Ascending aorta (tissue), 2 donors: ENCODE measurements at places on chromosomes 13 and 19.

- DNase-seq = no peak
Measured at GRCh38 chr19:45790942-45791341, 1.7 kb downstream of the DMWD start.

DNA sequence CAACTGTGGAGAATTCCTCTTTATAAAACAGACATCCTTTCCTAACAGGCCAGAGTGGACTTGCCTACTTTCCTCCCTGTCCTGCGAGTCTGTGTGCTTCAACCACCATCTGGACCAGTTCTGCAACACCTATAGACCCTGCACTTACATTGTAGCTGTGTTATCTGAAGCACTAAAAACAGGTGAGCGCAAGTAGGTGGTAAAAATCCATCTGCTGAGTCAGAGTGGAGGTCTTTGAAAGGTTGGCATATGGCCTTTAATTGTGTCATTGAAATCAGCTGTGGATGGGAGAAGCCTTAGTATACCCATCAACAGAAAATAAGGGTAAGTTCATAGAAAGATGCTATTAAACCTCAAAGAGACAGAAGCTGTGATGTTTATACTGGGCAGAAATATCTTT lies 7.6 kb upstream of the NALCN start:
- DNase-seq = no peak

DNA sequence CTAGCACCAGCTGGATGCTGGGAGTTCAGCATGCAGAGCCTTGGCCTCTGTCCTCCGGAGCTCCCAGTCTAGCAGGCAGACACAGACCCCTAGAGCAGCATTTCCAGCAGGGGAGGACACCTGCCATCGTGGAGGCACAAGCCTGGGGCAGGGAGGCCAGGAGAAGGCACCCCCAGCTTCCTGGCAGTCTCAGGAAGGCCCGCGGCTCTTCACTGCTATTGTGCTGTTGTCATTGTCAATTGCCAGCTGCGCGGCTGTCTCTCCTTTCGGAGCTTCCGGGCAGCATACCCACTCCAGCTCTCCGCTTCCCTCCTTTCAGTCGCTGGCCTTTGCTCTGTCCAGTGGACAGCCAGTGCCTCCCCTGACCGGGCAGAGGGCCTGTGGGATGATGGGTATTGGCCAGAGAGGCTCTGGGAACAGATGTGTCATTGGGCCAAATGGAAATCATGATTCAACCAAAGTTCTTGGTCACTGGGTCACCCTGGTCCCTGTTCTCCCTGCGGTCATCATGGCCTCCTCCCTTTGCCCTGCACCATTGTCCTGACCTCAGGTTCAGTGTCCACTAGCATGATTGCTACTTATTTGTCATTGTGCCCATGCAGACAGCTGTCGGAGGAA lies 93.0 kb downstream of the SLC7A1 start:
- no peak for DNase-seq

- DNase-seq = no peak
Measured at GRCh38 chr19:11306337-11306736, 10.4 kb downstream of the TSPAN16 start.

DNA sequence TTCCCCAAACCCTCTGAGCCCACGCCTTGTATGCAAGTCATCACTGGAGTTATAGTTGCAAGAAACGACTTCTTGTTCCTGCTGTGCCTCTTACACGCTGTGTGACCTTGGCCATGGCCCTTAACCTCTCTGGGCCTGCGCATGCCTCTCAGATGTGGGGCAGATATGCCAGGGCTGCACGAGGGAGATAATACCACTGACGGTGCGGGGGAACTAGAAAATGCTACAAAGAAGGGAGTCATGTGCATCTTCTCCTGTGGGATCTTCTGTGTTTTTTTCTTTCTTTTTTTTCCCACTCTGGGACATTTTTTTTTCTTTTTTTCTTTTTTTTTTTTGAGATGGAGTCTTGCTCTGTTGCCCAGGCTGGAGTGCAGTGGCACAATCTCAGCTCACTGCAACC lies 4.3 kb upstream of the SAMD1 start:
- DNase-seq = no peak

DNA sequence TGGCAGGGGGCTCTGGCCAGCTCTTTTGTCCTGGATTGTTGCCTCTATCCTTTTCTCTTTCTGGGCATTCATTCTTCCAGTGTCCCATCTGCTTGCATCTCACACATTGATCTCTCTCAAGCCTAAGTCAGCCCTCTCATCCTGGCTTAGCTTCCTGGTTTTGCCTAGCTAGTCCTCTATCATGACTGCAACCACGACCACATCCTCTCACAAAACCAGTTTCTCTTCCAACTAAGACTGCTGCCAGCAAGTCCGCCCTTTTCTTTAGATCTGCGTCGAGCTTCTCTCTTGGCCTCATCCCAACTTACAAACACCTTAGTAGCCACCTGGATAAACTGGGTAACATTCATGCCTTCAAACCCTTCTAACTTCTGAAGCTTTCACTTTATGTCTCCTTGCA lies 212.2 kb upstream of the HTR2A start:
- DNase-seq = no peak

- no peak for DNase-seq
Measured at GRCh38 chr13:64130600-64130999, 2715.0 kb upstream of the PCDH20 start.

DNA sequence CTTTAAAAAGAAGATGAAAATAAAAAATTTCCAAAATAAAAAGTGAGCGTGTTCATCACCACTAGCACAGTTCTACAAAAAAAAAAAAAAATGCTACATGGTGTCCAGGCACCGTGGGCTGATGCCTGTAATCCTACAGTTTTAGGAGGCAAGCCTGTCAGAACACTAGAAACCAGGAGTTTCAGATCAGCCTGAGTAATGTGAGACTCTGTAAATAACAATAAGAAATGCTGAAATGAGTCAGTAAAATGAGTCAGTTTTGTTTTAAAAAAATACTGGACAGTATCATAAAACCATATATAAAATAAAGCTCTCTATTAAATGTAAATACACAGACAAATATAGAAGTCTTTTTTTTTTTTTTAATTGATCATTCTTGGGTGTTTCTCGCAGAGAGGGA lies 30.0 kb downstream of the ZNF91 start:
- DNase-seq = no peak

DNA sequence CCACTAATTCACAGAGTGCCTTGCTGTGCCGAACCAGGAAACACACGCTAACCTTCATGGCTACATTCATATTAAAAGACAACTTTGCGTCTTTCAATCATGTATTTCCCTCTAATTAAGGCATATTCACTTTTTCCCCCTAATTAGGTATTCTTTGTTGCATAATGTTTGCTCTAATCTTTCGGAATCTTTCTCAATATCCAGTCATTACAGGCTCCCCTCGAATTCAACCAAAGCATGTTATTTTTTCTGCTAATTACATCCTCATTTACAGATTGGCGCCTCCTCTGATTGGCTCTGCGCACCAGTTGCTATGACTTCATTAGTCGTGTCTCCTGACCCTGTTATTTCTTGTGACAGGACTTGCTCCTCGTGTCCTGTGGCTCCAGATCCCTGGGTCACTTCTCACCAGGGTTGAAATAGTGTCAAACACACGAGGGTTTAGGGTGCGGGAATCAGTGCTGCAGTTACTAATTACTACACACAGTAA lies 226.7 kb upstream of the TSHZ3 start:
- DNase-seq = no peak

DNA sequence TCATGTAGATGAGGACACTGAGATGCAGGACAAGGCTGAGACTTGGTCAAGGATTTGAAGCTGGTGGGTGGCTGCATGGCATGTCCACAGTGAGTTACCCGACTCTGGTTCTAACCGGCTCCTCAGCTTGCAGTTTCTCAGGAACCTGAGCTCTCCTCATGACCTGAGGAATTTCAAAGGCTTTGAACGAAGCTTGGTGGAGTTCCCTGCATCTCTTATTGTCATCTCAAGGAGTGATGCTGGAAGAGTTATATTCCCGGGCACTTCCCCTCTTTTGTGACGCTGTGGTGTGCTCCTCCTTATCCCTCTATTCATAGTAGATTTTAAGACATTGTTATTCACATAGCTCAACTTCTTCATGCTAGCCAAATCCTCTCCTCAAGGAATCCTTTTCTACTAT lies 500.1 kb upstream of the HTR2A start:
- no peak for DNase-seq

DNA sequence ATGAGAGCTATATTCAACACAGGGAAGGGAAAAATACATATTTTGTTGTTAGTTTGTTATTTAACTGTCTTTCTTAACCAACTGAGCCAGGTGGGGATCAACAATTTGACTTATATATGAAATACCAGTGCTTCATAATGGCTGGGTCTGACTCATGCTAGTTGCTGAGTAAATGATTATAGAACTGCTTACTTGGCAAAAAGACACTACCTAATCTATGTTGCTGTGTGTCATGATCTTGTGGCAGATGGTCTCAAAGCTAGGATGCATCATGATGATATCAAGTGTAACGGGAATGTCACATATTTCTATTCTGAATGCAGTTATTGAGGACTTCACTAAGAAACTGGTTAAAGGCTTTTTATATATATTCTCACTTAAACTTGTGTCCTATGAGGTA lies 727.4 kb upstream of the SLITRK1 start:
- no peak for DNase-seq

- DNase-seq = no peak
Measured at GRCh38 chr19:7856109-7856591, 18.0 kb downstream of the PRR36 start.

- no peak for DNase-seq
Measured at GRCh38 chr13:35941374-35941773, 189.8 kb downstream of the DCLK1 start.

DNA sequence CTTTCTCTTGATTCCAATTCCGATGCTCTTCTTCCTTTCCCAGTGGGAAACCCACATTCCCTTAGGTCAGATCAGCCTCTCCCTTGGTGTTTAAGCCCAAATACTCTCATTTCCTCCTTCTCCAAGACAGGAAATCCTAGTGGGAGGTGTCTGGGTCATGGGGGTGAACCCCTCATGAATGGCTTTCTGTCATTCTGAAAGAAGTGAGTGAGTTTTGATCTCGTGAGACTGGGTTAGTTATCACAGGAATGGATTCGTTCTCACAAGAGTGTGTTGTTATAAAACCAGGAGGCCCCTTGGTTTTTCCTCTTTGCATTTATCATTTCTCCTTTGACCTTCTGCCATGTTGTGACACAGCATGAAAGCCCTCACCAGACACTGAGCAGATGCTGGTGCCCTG lies 76.2 kb upstream of the MTIF3 start:
- no peak for DNase-seq

DNA sequence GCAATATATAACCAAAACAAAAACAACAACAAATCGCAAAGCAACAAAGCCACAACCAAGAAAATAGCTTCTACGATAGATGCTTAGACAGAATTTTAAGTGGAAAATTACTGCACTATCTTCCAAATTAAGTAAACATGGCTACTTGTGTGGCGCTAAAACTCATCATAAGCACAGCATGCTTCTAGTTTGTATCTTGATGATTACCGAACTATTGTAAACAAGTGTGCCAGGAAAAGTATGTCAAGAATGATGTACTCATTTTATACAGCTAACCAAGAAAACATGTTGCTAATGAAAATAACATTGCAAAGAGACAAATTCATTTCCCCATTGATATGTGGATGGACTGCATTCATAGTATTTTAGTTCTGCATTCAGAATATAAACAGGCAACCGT lies 271.9 kb upstream of the GPC6 start:
- DNase-seq = no peak

- DNase-seq = no peak
Measured at GRCh38 chr13:27252467-27252866, 1.1 kb downstream of the RPL21 start.

DNA sequence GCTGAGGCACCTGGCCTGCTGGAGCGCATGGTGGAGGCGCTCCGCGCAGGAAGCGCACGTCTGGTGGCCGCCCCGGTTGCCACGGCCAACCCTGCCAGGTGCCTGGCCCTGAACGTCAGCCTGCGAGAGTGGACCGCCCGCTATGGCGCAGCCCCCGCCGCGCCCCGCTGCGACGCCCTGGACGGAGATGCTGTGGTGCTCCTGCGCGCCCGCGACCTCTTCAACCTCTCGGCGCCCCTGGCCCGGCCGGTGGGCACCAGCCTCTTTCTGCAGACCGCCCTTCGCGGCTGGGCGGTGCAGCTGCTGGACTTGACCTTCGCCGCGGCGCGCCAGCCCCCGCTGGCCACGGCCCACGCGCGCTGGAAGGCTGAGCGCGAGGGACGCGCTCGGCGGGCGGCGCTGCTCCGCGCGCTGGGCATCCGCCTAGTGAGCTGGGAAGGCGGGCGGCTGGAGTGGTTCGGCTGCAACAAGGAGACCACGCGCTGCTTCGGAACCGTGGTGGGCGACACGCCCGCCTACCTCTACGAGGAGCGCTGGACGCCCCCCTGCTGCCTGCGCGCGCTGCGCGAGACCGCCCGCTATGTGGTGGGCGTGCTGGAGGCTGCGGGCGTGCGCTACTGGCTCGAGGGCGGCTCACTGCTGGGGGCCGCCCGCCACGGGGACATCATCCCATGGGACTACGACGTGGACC lies 9.7 kb upstream of the STRN4 start:
- no peak for DNase-seq

DNA sequence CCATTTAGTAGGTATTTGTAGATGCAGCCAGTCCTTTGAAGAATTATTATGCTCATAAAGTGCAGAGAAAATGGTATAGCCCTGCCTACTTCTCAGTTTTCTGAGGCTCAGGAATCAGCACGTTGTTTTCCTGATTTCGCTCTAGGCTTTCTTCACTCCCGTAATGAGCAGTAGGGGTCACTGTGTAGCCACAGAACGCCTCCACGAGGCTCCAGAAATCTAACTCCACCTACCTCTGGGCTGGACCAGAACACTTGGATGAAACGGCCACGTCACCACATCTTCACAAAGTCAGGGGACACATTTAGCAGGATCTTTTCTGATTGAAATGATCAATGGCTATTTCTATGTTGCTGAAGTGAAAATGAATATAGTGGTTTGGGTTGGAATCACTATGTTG lies 49.8 kb upstream of the GTF3A start:
- no peak for DNase-seq

DNA sequence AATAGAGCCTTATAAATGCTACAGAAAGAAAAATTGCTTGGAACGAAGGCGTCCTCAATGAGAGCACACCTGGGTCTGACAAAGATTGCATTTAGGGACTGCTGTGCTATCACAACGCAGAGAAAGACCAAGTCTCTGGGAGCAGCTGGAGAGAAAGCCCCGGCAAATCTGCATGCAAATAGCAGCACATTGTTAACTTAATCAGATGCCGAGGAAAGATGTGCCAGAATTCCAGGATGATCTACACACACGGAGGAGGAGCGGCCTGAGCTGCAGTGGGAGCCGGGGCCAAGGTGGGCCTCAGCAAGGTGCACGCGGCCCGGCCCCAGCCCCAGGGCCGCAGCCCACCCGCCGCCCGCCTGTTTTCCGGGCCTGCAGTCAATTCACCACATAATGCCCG lies 1.4 kb downstream of the ZNF536 start:
- DNase-seq = no peak

DNA sequence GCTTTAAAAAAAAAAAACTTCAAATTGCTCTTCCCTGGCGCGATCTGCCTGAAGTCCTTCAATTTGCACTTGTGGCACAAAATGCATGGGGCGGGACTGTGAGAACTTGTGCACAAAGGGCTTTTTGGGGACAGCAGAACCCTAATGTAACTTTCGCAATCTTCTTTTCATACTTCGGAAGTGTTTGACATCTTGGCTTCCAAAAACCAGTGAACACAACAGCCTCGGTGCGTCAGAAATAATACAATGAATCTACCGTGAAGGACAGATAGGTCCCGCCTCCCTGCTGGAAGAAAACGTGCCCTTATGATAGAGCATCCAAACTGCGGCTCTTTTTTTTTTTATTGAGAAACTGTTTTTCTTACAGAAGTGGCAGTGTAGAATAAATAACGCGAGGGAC lies 36.6 kb downstream of the KLF2 start:
- DNase-seq = no peak
